ENCODE measurements at places on chromosomes 1 and 21. TPM values are rescaled to one million over a fixed set of nuclear protein-coding genes. Genes with fewer than 3 reads are reported as not detected.

DNA sequence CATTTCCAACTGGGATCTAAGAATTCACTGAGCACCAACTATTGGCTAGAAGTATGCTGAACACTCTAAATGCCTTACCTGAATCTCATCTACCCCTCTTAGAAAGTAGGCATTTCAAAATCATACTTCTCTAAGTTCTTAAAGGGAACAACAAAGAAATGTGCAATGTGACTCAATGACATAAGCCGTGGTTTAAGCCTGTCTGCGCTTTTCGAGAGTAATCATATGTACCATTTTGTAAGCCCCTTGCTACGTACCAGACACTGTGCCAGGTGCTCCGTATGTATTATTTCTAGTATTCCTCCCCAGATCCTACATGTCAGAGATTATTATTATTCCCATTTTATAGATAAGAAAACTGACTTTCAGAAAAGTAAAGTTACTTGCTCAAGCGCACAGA is 454.2 kb downstream of the SETD4 start:
- H3K27ac ChIP-seq, result no peak overlapping the region
- DNase-seq, result no peak
- H3K4me3 ChIP-seq, result no peak overlapping the region
- no peaks in the 10 kb centered on the region for H3K4me1 ChIP-seq
- no peaks in the 10 kb centered on the region for H3K27me3 ChIP-seq

DNA sequence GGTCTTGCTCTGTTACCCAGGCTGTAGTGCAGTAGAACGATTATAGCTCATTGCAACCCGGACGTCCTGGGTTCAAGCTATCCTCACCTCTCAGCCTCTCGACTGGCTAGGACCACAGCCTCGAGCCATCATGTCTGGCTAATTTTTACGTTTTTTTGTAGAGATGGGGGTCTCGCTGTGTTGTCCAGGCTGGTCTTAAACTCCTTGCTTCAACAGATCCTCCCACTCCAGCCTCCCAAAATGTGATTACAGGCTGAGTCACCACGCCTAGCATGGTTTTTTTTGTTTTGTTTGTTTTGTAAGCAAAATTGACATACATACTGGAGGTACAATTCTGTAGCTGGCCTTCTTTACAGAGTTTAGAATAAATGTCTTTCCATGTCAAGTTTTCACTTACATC is 994 bp upstream of the LAMTOR5 start:
- DNase-seq, result no peak
- H3K36me3 ChIP-seq, result peaks cover 10% of the 10 kb centered on the region
- no peaks in the 10 kb centered on the region for H3K27me3 ChIP-seq
- H3K4me3 ChIP-seq, result peak overlapping the region; percentile 100

- DNase-seq, result peak; percentile 63
- no peaks in the 10 kb centered on the region for H3K27me3 ChIP-seq
- H3K4me1 ChIP-seq, result peaks cover 56% of the 10 kb centered on the region
- no peak overlapping the region for H3K27ac ChIP-seq
Measured at GRCh38 chr1:16167331-16168143, 11.7 kb upstream of the EPHA2 start.

GRCh38 chr1:26077524-26077923 is 10.1 kb upstream of the TRIM63 start:
- H3K36me3 ChIP-seq, result no peaks in the 10 kb centered on the region
- DNase-seq, result no peak
- H3K4me3 ChIP-seq, result no peak overlapping the region
- peaks cover 6% of the 10 kb centered on the region for H3K27me3 ChIP-seq
- peak overlapping the region; percentile 24 for H3K27ac ChIP-seq
- no peaks in the 10 kb centered on the region for H3K4me1 ChIP-seq

SPRR2G gene
- polyA plus RNA-seq, result not detected

RIPPLY3 gene
- not detected for polyA plus RNA-seq

DNA sequence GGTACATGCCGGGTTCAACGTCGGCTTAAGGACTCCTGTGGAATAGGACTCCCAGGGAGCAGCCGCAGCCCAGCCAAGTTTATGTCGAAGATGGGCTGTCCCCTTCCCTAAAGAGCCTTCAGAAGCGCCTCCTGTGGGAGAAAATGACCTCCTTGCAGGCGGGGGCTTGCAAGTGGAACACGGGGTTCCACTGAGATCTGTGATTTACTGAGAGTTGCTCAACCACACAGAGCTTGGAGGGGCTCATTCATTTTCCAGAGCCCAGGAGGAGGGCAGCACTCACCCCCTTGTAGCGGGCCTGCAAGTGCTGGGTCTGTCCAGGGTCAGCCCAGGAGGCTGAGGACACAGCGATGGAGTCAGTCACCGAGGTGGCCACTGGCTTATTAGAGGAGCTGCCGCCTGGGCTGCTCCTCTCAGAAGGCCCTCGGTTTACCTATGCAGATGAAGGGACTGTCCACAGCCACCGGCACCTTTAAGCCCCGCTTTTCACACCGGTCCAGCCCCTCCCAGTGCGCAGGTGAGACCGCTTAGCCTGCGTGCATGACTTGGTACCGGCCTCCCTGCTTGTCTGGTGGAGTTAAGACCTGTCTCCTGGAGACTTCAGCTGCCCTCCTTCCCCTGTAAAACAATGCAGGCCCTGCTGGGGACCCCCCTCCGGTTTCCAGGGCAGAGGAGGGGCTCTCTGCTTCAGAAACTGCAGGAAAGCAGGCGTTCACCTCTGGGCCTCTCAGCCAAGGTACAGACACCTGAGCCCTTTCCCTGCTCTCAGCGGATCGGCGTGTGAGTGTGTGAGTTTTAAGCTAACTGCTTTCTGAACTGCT is 57.5 kb downstream of the ATP5PO start:
- H3K27ac ChIP-seq, result no peak overlapping the region
- H3K27me3 ChIP-seq, result no peaks in the 10 kb centered on the region
- H3K4me3 ChIP-seq, result no peak overlapping the region
- no peaks in the 10 kb centered on the region for H3K36me3 ChIP-seq
- H3K4me1 ChIP-seq, result no peaks in the 10 kb centered on the region
- no peak for DNase-seq

DENND2C gene
- 0.47 TPM for polyA plus RNA-seq

DNA sequence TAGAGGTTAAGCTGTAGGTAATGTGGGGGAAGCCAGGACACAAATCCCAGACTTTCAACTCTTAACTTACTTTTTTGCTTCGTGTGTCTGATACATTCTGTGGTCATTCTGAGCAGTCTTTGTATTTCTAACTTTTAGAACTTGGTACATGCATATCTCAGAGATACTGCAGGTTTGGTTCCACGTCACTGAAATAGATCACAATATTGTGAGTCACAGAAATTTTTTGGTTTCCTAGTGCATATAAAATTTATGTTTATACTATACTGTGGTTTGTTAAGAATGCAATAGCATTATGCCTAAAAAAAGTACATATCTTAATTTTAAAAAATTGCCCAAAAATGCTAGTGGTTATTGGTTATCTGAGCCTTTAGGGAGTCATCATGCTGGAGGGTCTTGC is 3.2 kb downstream of the URB2 start:
- DNase-seq, result no peak
- no peaks in the 10 kb centered on the region for H3K27me3 ChIP-seq
- H3K4me1 ChIP-seq, result peaks cover 16% of the 10 kb centered on the region

- no peaks in the 10 kb centered on the region for H3K4me1 ChIP-seq
- H3K27me3 ChIP-seq, result no peaks in the 10 kb centered on the region
- H3K27ac ChIP-seq, result no peak overlapping the region
- H3K4me3 ChIP-seq, result no peak overlapping the region
- no peaks in the 10 kb centered on the region for H3K36me3 ChIP-seq
Measured at GRCh38 chr1:149977345-149977744, 33.2 kb downstream of the OTUD7B start.

- H3K4me3 ChIP-seq, result no peak overlapping the region
- H3K4me1 ChIP-seq, result no peaks in the 10 kb centered on the region
- no peaks in the 10 kb centered on the region for H3K27me3 ChIP-seq
- DNase-seq, result no peak
- H3K27ac ChIP-seq, result no peak overlapping the region
- H3K36me3 ChIP-seq, result no peaks in the 10 kb centered on the region
Measured at GRCh38 chr21:45932922-45933502, 48.6 kb upstream of the COL6A1 start.

MTARC1 gene
- not detected for polyA plus RNA-seq

RASAL2 gene
- not detected for polyA plus RNA-seq

GRCh38 chr1:88371436-88372023 is 312.5 kb upstream of the PKN2 start:
- H3K4me1 ChIP-seq, result no peaks in the 10 kb centered on the region
- no peak overlapping the region for H3K27ac ChIP-seq
- H3K4me3 ChIP-seq, result no peak overlapping the region
- DNase-seq, result no peak

RNASEL gene
- polyA plus RNA-seq, result 8.7 TPM

GRCh38 chr21:21750124-21750825 is 752.1 kb downstream of the NCAM2 start:
- no peaks in the 10 kb centered on the region for H3K27me3 ChIP-seq
- no peak overlapping the region for H3K4me3 ChIP-seq
- DNase-seq, result no peak
- no peak overlapping the region for H3K27ac ChIP-seq
- H3K4me1 ChIP-seq, result no peaks in the 10 kb centered on the region

- no peaks in the 10 kb centered on the region for H3K27me3 ChIP-seq
- no peak for DNase-seq
- H3K4me3 ChIP-seq, result no peak overlapping the region
Measured at GRCh38 chr1:21621761-21622436, 47.3 kb downstream of the RAP1GAP start.

DNA sequence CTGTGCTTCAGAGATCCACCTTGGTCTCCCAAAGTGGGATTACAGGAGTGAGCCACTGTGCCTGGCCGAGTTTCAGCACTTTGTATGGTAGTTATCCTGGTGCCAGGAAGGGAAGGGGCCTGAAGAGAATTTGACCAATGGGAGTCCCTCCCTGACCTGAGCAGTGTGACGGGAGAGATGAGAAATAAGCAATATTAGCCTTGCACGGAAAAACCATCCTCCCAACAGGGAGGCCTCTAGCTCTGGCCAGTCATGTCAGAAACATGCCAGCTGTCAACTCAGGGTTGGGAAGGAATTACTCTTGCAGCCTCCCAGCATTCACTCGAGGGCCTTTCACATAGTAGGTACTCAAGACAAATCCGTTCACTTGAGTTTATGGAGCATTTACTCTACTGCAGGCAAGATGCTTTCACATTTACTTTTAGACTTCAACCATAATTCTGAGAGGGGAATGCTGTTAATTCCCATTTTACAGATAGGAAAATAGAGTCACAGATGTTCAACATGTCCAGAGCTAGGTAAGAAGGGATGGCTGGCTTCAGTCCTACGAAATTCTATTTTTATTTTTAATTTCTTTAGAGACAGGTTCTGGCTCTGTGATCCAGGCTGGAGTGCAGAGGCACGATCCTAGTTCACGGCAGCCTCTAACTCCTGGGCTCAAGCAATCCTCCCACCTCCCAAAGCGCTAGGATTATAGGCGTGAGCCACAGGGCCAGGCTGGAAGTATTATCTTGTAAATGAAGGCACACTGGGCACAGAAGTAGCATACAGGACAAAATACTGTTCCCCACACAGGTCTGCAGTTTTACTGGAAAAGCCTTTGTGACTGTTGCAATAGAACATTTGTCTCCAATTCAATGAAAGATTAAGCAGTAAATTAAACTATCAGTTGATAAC is 3.2 kb upstream of the ATP13A2 start:
- no peak overlapping the region for H3K4me3 ChIP-seq
- DNase-seq, result no peak
- H3K27ac ChIP-seq, result no peak overlapping the region
- peaks cover 17% of the 10 kb centered on the region for H3K4me1 ChIP-seq

DNA sequence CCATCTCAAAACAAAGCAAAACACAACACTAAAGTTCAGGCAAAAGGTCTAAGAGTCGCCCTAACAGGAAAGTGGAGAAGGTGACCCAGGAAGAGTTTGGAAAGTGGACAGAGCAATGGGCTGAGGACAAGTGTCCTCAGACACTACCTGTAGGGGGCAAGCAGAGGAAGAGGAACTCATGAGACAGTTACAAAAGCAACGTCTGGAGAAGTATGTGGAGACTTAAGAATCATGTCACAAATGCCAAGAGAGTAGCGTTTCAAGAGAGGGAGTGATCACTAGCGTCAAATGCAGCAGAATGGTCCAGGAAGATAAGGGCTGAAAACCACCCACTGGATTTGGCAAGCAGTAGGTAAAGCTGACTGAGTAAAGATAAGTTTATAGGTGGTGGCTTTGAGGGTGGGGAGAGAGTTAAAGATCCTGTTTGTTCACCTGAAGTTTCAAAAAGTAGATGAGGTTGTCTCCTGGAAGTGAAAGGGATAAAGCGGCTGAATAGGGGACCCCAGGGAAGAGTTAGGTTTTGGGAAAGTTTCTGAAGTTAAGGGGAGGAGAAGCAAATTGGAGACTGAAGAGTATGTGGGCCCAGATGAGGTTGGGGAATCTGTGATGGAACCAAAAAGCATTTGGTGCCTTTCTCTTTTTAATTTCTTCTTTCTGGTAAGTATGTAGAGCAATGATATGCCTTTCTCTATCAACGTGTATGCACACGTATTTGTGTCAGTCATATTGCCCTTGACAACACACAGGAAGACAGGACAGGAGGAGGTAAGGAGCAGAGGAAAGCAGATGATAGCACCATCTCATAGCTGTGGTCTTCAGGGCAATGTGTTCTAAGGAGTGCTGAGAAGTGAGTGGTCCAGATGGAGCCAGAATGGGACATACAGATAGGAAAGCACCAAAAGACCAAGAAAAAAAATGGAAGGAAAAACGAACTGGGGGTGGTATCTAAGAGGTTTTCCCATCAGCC is 3.1 kb downstream of the BSDC1 start:
- no peak overlapping the region for H3K4me3 ChIP-seq
- H3K4me1 ChIP-seq, result peaks cover 40% of the 10 kb centered on the region
- DNase-seq, result no peak
- H3K27ac ChIP-seq, result peak overlapping the region; percentile 55
- H3K36me3 ChIP-seq, result peaks cover 27% of the 10 kb centered on the region

DNA sequence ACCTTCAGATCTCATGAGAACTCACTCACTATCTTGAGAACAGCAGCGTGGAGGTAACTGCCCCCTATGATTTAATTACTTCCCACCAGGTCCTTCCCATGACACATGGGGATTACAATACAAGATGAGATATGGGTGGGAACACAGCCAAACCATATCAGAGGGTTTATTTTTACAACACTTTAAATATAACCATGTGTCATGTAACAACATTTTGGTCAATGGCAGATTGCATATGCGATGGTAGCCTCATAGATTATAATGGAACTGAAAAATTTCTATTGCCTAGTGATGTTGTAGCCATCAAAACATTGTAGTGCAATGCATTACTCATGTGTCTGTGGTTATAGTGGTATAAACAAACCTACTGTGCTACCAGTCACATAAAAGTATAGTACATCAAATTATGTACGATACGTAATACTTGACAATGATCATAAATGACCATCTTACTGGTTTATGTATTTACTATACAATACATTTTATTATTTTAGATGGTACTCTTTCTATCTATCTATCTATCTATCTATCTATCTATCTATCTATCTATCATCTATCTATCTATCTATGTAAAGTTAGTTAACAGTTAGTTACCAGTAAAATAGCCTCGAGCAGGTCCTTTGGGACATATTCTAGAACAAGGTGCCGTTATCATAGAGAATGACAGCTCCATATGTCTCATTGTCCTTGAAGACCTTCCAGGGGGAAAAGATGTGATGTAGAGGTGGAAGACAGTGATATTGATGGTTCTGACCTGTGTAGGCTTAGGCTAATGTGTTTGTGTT is 12.6 kb upstream of the S100B start:
- no peak overlapping the region for H3K27ac ChIP-seq
- H3K4me1 ChIP-seq, result peaks cover 28% of the 10 kb centered on the region
- H3K36me3 ChIP-seq, result no peaks in the 10 kb centered on the region
- no peak for DNase-seq
- H3K4me3 ChIP-seq, result no peak overlapping the region

All from CD8-positive, alpha-beta memory T cell (primary cell).